HT-29 (cell line): ENCODE measurements at places on chromosomes 12 and 14. TPM values are rescaled to one million over a fixed set of nuclear protein-coding genes. Genes with fewer than 3 reads are reported as not detected.

COX8C gene
- total RNA-seq: not detected in 2 replicates

SCNN1A gene
- total RNA-seq: 161 and 221 TPM in 2 replicates

HOTAIR gene
- total RNA-seq: 5.6 and 6.8 TPM in 2 replicates

GRCh38 chr14:33475623-33476022 is 475.3 kb downstream of the EGLN3 start:
- DNase-seq: peak; percentile 38

GRCh38 chr12:117370588-117370987 is 9.2 kb upstream of the NOS1 start:
- no peak for DNase-seq

DNA sequence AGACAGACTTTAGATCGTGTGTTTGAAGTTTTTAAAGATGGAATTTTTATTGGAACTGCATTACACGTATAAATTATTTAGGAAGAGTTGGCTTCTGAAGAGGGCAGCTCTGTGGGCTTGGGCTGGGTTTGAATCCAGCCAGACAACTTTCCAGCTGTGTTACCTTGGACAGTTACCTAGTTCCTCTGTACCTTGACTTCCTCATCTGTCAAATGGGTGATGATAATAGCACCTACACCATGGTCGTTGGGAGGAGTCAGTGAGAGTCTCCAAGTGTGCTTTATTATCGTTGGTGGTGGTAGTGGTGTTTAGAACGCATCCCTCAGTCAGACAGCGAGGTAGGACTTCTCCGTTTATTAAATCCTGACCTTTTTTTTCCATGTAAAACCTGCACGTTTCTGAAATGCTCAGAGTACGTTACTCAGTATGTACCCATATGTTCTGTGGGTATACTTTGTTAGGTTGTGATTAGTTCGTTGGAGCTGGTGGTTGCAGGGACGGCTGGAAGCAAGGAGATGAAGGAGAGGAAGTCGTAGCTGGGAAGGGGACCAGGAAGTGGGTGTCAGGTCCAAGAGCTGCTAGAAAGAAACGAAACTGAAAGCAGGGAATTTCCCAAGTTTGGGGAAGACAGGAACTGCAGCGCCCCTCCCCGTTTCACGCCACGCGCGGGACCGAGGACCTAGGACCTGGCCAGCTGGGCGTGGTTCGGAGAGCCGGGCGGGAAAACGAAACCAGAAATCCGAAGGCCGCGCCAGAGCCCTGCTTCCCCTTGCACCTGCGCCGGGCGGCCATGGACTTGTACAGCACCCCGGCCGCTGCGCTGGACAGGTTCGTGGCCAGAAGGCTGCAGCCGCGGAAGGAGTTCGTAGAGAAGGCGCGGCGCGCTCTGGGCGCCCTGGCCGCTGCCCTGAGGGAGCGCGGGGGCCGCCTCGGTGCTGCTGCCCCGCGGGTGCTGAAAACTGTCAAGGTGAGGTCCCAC is at the start of gene OAS3:
TSS of gene OAS3 (plus strand) at position 734 of the 979 bp plus-strand sequence. CDS start at position 791, 57 bp downstream.
- DNase-seq: peak; percentile 81

- DNase-seq: no peak
Observed at GRCh38 chr12:69872804-69873203, 47.8 kb downstream of the MYRFL start.
